OCI-LY7 (cell line): ENCODE measurements at places on chromosomes 4 and X.

GRCh38 chrX:153871451-153871850 lies 14.5 kb downstream of the L1CAM start:
- DNase-seq, result no peak

DNA sequence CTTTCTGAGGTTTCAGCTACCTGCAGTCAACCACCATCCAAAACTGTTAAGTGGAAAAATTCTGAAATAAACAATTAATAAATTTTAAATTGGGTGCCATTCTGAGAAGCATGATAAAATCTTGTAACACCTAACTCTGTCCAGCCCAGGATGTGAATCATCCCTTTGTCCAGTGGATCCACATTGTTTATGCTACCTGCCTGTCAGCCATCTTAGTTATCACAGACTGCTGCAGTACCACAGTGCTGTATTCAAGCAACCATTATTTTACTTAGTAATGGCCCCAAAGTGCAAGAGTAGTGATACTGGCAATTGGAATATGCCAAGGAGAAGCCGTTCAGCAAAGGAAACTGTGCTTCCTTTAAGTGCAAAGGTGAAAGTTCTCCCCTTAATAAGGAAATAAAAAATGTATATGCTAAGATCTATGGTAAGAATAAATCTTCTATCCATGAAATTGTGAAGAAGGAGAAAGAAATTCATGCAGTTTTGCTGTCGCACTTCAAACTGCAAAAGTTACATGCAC lies 20.6 kb downstream of the CAMK2D start:
- DNase-seq, result no peak

GRCh38 chrX:2698604-2699003 lies 7.5 kb downstream of the CD99 start:
- DNase-seq, result no peak

GRCh38 chr4:51842167-51842553 lies 793 bp upstream of the DCUN1D4 start:
- DNase-seq, result no peak

GRCh38 chr4:102772738-102773340 lies 12.1 kb upstream of the MANBA start:
- no peak for DNase-seq

DNA sequence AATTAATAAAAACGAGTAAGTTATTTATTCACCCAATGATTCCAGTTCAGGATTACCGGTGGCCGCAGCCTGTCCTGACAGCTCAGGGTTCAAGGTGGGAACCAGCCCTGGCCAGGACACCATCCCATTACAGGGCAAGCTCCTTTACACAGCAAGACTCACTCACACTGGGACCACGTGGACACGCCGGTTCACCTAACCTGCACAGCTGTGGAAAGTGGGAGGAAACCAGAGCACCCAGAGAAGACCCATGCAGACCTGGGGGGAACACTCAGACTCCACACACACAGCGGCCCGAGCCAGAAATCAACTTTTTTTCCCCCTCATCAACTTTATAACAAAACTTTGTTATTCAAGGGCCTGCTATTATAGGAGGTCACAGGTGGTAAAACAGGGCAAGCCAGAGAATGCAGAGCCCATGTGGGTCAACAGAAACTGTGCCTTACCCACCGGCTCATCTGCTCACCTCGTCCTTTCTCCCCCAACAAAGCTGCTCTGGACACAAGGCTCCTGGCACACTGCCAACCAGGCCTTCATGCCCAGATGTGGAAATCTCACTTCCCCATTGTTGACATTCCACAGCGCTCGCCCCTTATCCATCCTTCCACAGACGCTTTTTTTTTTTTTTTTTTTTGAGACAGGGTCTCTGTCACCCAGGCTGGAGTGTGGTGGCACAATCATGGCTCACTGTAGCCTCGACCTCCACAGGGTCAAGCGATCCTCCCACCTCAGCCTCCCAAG lies 8.0 kb upstream of the ODAPH start:
- DNase-seq, result peak; percentile 43

DNA sequence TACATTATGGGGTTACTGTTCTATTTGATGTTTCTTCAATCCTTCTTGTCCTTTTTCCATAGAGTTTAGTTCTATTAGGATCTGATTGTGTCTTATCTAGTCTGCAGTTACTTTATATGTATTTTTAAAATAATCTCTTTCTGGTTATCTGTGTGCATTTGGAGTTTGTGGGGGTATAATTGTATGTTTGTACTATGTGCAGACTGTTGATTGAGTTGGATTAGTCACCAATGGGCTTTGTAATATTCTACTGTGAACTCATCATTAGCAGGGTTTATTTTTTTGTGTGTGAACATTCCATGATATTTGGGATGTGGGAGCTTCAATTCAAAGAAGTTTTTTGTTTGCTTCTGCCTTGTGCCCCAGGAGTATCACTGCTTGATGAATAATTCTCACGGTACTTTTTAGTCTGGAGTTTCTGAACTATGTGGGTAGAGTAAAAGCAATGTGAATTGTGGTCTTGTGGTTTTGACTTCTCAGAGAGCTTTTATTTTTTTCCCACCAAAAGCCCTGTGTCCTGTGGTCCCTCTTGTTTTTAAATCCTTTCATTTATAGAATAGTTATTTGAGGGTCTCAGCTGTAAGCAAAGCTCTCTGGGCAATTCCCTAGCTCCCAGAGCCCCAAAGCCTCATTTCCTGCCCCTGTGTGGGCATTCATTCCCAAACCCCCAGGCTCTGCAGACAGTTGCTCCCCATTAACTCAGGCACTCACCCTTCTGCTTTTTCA lies 127.8 kb downstream of the PHKA2 start:
- DNase-seq, result no peak

GRCh38 chr4:134740290-134740689 lies 538.7 kb upstream of the PABPC4L start:
- peak; percentile 3 for DNase-seq

- no peak for DNase-seq
Observed at GRCh38 chr4:72900952-72901351, 168.6 kb downstream of the COX18 start.

DNA sequence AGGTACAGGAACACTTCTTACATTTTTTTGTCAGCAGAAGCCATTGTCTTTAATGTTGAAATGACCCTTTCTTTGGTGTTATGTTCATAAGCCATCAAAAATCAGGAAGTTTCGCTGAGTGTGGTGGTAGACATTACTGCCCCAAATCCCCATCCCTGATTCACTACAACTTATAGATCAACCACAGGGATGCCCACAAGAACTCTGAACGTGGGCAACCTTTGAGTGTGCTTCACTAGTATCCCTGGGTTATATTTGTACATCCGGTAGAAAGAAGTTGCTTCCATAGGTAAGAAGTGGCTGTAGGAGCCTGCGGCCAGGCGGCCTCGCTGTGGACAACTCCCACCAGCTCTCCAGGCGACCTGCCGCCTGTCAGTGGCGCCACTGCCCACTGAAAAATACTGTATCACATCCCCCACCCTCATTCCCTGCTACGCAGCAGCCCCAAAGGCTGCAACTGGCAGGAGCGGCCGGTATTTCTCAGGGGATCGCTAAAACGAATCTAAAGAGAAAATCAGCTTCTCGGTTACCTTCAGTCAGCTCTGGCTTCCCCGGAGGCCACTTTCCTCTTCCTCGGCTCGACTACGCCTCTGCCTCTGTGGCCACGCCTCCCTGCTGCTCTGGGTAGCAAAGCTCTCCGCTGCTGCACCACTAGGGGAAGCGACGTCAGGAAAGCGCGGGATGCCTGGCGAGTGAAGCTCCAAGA lies 13.9 kb upstream of the ETDC start:
- DNase-seq, result no peak

GRCh38 chr4:152613351-152613750 lies 66.4 kb downstream of the TMEM154 start:
- DNase-seq, result no peak

DNA sequence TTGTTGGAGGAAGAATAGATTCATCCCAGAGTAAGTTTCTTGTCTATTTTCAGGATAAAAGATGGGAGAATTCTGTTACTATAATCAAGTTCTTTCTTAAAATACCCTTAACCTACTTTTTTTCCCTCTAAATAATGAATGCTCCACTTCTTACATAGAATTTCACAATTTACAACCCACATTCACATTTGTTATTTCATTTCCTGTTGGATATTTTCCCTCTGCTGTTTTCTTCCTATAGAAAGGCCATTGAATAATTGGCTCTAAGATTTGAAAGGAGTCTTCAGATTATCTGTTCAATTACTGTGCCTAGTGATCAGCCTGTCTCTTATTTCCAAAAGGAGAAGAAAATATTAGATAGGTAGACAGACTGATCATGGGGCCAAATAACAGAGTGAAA lies 79.7 kb downstream of the CPE start:
- DNase-seq, result no peak

- DNase-seq, result no peak
Observed at GRCh38 chr4:26406346-26406975, 83.8 kb downstream of the CCKAR start.

DNA sequence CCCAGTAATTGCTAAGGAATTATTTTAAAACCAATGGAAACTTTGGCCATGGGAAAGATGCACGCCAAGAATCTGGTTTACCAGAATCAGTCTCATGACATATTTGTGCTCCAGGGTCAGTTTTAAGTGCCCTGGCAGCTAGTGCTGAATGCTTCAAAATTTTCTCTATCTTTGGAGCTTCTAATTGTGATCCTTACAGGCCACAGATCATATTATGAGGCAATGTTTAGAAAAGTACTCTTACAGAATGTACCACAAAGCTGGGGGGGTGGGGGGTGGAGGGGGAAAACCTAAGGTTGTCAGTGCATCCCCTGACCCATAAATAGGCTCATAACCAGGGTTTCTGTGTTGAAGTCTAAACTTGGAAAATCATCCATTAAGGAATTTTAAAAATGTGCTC lies 514.5 kb downstream of the INPP4B start:
- DNase-seq, result no peak

DNA sequence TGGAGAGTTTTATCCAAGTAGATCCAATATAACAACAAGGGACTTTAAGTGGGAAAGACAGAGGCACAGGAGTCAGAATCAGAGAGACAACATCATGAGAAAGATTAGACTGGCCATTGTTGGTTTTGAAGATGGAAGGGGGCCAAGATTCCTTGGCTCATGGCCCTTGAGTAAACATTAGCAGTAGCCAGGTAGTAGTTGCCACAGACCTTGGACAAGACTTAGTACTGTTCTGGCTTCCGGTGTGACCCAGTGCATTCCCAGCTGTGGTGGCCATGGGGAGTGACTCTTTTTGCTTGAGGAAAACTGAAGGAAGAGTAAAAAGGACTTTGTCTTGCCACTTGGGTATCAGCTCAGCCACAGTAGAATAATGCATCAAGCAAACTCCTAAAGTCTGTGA lies 462.2 kb upstream of the CPXCR1 start:
- DNase-seq, result no peak

- DNase-seq, result no peak
Observed at GRCh38 chr4:68256284-68256683, 10.8 kb upstream of the TMPRSS11B start.

- no peak for DNase-seq
Observed at GRCh38 chr4:62394766-62395165, 1194.6 kb downstream of the ADGRL3 start.

- no peak for DNase-seq
Observed at GRCh38 chr4:10105421-10105820, 11.2 kb downstream of the WDR1 start.

DNA sequence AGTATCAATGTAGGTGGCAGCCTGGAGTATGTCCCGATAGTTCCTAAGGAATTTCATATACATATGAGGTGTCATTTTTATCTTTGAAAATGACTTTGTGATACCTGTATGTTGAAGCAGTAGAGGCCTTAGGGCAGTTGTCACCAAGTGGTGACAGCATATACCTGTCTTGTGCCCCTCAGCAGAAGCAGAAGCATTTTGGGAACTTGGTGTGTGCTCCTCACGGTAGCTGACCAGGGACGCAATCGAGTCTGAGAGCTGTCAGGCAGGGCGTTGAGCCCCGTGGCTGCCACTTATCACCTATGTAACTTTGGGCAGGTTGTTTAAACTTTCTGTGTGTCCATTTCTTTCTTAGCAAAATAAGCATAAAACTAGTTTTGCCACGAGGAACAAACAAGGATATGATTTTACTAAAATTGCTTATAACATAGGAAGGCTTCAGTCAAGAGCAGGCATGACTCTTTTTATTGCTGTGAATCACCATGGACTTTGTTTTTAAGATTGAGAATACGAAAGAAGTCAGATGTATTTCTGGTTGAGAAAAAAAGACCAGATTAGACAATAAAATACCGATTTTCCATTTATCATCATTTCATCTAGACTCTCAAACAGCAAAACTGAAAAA lies 161.5 kb downstream of the CPE start:
- no peak for DNase-seq

DNA sequence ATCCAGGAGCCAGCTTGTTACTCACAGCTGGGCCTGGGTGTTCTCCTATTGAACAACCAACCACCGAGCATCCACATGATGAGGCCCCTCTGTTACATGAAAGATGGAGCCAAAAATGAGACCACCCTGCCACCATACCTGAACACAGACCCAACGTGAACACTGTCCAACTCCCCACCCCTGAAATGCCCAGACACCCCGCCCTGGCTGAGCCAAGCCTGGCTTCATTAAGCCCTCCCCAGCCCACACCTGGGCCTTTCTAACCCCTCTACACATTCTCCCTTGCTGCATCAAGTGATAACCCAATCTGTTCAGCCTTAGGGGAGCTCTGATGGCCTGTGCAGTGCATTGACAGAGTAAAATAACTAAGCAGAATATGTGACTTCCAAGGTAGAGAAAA lies 80.7 kb downstream of the EVC start:
- no peak for DNase-seq

GRCh38 chr4:73396993-73397972 lies 6.8 kb upstream of the ALB start:
- DNase-seq, result no peak

- no peak for DNase-seq
Observed at GRCh38 chr4:149723065-149723464, 92.6 kb downstream of the IQCM start.

- no peak for DNase-seq
Observed at GRCh38 chrX:133689997-133690599, 274.8 kb upstream of the GPC4 start.

GRCh38 chr4:81913427-81913879 lies 441.7 kb upstream of the RASGEF1B start:
- DNase-seq, result peak; percentile 83

GRCh38 chrX:28549838-28550237 lies 37.4 kb upstream of the IL1RAPL1 start:
- no peak for DNase-seq

- DNase-seq, result no peak
Observed at GRCh38 chr4:12894062-12894461, 590.1 kb downstream of the RAB28 start.

DNA sequence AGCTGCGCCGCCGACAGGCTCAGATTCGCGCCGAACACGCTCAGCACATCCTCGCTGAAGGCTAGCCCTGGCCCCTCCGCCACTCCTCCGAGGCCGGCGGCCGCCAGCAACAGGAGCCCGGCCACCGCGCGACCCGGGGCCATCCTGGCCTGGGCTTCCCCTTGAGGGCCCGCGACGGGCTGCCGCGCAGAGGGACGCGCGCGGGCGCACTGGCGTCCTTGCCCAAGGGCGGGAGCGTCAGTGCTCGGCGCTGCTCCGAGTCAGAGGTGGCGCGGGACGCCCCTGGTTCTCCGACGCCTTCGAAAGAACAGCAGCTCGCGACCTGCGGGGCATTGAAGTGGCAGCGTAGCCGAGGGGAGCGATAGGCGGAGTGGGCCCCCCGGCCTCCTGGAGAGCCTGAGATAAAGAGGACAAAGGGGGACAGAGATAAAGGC lies 745 bp downstream of the SLC39A8 start:
- DNase-seq, result peak; percentile 76

GRCh38 chr4:86441175-86441936 lies 81.5 kb upstream of the MAPK10 start:
- no peak for DNase-seq
